A549 treated with CpdA at 1 μM for 4 hours (cell line): ENCODE measurements at places on chromosomes 2 and 18. TPM values are rescaled to one million over a fixed set of nuclear protein-coding genes. Genes with fewer than 3 reads are reported as not detected.

VWA3B gene
- total RNA-seq, result 0.02 to 0.43 TPM (median 0.18 TPM) in 4 of 5 replicates, not detected in the other

GKN1 gene
- total RNA-seq, result 0.49 to 0.73 TPM (median 0.64 TPM) in 5 replicates

L3MBTL4 gene
- not detected in 5 replicates for total RNA-seq

PLCL1 gene
- not detected in 5 replicates for total RNA-seq

STPG4 gene
- 0.12 TPM in 1 of 5 replicates, not detected in the others for total RNA-seq

CRACDL gene
- total RNA-seq, result 0.49 to 0.89 TPM (median 0.54 TPM) in 5 replicates

STAM2 gene
- total RNA-seq, result 7.6 to 11.9 TPM (median 9.9 TPM) in 5 replicates

GPR75 gene
- 1.7 to 2.6 TPM (median 2.1 TPM) in 5 replicates for total RNA-seq
